Aorta (tissue), 5 donors: ENCODE measurements at places on chromosomes 2 and 18. TPM values are rescaled to one million over a fixed set of nuclear protein-coding genes. Genes with fewer than 3 reads are reported as not detected.

- no peak for DNase-seq
Measured at GRCh38 chr18:54238173-54238936, 13.9 kb upstream of the MBD2 start.

DNA sequence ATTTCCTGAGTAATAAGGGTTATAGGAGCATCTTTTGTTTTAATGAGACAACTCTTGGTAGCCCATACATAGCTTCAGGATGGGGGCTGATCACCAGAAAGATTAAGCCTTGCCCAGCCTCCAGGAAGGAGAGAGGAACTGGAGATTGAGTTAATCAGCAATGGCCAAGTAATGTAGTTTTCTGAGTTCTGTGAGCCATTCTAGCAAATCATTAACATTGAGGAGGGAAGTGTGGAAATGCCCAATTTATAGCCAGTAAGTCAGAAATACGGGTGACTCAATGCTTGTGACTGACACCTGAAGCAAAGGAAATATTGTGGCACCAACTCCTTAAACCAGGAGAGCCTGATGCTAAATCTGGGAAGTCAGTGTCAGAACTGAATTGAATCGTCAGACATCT lies 205.1 kb upstream of the SRD5A2 start:
- DNase-seq = no peak

- no peak for DNase-seq
Measured at GRCh38 chr2:57343391-57344006, 703.1 kb upstream of the VRK2 start.

- no peak for DNase-seq
Measured at GRCh38 chr2:67716895-67717396, 319.8 kb downstream of the ETAA1 start.

GRCh38 chr18:37684590-37684989 lies 119.0 kb upstream of the CELF4 start:
- no peak for DNase-seq

DBI gene
- 63.2 TPM for total RNA-seq

GAREM2 gene
- total RNA-seq = 6.0 TPM

KLF11 gene
- 30.7 TPM for total RNA-seq
